ENCODE measurements at places on chromosomes 7 and 10. TPM values are rescaled to one million over a fixed set of nuclear protein-coding genes. Genes with fewer than 3 reads are reported as not detected.

The SFTPA1 gene
- total RNA-seq: not detected

DNA sequence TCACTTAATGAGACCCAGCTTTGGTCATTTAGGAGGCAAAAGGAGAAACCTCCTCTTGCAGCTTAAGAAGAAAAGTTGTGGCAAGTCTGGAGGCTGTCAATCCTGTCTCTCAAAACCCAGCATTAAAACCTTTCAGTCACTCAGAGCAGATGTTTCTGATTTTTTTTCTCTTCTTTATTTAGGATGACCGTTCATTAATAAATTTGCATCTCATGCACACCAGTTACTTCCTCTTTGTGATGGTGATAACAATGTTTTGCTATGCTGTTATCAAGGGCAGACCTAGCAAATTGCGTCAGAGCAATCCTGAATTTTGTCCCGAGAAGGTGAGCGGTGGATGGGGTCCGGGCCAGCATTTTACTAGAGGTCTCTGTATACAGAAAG lies 32.0 kb downstream of the TMEM248 start:
- no peak for DNase-seq

The CDK14 gene
- total RNA-seq: 1.6 TPM

DNA sequence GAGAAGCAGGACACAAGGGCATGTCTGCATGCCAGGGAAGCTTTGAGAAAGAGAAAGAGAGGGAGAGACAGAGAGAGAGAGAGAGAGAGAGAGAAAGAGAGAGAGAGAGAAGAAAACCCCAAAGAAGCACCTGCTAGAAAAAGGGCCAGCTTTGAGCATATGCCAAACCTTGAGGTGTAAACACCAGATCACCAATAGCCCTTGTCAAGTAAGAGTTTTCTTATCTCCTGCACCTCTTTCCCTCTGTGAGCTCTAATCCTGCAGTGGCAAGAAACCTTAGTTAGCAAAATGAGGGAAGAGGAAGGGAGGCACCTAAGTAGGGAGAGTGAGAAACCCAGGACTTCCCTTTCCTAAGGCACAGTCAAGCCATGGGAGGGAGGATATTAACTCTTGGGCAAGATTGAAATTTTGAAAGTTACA lies 11.3 kb upstream of the TRDMT1 start:
- DNase-seq: no peak

The RAPGEF5 gene
- 0.82 TPM for total RNA-seq

- no peak for DNase-seq
Observed at GRCh38 chr10:77208684-77209256, 428.8 kb downstream of the KCNMA1 start.

DNA sequence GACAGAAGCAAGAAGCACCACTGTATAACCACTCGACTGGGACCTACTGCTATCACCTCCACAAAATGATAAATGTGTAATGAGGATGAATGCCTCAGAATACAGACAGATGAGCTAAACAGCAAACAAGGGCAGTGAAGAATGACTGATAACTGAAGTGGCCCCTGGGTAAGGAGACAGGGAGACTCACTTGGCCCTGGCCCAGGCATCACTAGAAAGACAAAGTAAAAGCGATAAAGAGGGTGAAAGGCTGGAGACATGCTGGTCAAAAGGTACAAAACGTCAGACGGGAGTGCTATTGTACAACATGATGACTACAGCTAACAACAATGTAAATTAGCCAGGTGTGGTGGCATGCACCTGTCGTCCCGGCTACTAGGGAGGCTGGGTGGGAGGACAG lies 27.8 kb upstream of the APBB1IP start:
- DNase-seq: no peak

The CDK1 gene
- 99.7 TPM for total RNA-seq

- DNase-seq: no peak
Observed at GRCh38 chr7:4836206-4836661, 25.6 kb downstream of the PAPOLB start.

- DNase-seq: no peak
Observed at GRCh38 chr10:98997596-98997995, 238.1 kb downstream of the HPSE2 start.

- DNase-seq: no peak
Observed at GRCh38 chr7:151687523-151688235, 168.0 kb upstream of the RHEB start.

DNA sequence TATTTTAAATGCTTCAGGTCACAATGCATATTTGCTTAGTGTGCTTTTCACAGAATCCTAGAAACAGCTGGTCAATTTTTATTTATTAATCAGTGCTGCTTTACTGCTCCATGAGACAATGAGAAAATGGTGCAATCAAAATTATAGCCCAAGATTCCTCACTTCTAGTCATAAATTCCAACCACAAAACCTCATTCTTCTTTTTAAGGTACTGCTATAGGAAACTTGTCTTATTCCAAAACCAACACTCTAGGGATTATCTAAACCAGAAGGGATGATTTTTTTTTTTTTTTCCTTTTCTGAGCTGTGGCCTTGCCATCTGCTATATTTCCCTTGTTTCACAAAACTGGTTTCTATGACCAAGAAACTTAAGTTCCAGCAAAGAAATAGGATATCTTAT lies 64.0 kb upstream of the SEMA3A start:
- DNase-seq: no peak

The CYP26A1 gene
- total RNA-seq: not detected

- no peak for DNase-seq
Observed at GRCh38 chr10:52440612-52441285, 126.7 kb downstream of the DKK1 start.

The VSTM4 gene
- not detected for total RNA-seq

GRCh38 chr7:68269405-68269804 lies 1272.8 kb downstream of the TYW1 start:
- no peak for DNase-seq

DNA sequence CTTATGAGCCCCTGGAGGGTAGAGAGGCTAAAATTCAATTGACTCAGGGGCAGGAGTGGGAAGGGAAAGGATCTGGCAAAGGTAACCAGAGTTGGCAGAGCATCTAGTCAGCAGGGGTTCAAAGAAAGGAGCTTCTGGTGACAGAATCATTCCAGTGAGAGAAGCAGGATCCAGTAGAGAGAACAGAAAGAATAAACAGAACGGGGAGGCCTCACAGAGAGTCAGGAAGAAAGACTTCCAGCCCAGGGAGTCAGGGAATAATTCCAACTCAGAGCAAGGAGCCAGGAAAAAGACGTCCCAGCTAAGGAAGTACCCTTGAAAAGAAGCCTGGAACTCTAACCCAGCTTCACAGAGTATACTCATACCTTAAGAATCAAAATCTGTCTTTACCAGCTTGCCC lies 66.6 kb upstream of the CPXM2 start:
- no peak for DNase-seq

- no peak for DNase-seq
Observed at GRCh38 chr10:45118929-45119328, 118.2 kb downstream of the ZNF22 start.

- no peak for DNase-seq
Observed at GRCh38 chr10:27525819-27526218, 21.7 kb downstream of the RAB18 start.

GRCh38 chr7:130293521-130293920 lies 560 bp downstream of the CPA4 start:
- DNase-seq: no peak

GRCh38 chr10:100989088-100989487 lies 1.7 kb downstream of the TWNK start:
- DNase-seq: no peak

The ENO4 gene
- not detected for total RNA-seq

The ABCB4 gene
- 0.43 TPM for total RNA-seq
